Suppressor macrophage treated with lipopolysaccharide for 4 hours (primary cell): ENCODE measurements at places on chromosomes 5 and 9.

GRCh38 chr5:68287976-68288706, 72.6 kb downstream of the PIK3R1 start:
- peak; percentile 45 for DNase-seq

DNA sequence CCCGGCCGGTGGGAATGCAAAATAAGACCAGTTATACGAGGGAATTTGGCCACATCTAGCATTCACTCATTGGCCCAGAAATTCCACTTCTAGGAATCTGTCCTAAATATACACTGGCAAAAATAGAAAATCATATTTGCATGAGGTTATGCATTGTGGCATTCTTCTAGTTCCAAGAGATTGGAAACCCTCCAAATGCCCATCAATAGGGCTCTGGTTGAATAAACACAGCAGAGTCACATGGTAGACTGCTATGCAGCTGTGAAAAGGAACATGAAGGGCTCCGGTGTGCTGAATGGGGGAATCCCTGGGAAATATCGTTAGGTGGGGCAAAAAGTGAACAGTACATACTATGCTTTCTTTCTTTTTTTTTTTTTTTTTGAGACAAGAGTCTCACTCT, 36.8 kb downstream of the PTGES start:
- DNase-seq: no peak

DNA sequence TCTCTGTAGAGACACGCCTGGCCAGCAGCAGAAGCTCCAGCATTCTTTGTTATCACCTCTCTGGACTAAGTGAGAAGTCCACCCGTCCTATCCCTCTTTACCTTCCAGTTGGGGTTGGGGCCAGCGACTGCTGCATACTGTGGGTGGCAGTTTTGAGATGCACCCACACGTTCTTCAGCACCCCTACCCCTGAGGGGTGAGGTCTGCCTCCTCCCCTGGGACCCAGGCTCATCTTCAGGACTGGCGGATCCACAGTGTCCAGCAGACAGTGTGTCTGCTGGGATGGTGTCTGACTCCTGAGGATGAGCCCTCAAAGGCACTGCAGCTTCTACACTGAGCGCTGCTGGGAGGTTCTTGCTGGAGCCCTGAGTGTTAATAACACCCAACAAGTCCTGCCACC, 78.8 kb downstream of the GADD45G start:
- no peak for DNase-seq

DNA sequence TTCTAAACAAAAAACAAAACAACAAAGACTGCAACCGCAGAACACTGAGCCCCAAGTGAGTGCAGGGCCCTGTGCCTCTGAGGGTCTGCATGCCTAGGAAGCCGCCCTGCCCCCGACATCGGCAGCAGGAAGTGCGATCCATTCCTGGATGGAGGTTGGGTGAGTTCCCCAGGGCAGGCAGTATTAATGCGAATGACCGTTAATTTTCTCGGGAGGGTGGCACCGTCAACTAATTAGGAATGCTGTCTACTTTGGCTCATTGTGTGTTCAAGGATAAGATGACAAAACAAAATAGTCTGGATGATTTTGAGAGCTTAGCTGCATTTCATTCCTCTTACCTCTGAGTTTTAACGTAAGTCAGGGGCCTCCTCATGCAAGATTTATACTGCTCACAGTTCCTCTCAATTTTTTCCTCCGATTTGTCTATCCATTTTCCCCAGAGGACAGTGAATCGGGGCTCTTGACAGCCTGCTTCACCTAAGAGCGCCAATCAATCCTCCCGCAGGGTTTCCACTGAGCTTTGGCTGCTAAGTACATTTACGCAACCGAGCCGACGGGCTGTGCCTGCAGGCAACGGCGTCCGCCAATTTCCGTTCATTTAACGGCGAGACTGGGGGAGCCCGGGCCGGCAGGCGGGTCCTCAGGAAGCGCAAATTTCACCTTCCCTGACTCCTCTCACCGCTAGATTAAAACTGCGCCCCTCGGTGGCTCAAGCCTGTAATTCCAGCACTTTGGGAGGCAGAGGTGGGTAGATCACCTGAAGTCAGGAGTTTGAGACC, 2.9 kb upstream of the NXNL2 start:
- no peak for DNase-seq

DNA sequence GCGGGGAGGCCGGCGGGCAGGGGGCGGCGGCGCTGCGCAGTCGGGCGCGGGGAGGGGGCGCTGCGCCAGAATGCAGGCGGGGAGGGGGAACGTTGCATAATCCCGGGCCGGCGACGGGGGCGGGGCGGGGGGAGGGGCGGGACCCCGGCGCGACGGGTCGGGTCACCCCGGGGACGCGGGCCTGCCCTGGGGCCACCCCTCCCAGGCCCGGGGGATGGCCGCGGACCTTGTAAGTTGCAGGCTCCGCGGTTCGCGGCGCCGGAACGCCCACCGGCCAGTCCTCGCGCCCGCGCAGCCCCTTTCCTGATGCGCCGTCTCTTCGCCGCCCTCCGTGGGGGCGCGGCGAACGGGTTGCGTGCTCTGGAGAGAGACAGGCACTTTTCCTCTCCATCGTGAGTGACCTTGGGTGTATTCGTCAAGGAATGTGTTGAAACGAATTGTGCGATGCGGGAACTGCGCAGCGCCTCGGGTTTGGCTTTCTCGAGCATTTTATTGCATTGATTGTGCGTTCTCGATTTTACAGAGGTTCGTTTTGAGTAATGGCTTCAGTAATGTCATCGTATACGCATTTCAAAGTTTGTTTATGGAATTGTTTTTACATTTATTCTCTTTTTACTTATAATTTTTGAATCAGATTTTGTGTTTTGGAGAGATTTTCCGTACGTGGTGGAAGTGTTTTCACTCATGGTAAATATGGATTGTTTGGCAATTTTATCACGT, 802 bp downstream of the SPIN1 start:
- peak; percentile 75 for DNase-seq

DNA sequence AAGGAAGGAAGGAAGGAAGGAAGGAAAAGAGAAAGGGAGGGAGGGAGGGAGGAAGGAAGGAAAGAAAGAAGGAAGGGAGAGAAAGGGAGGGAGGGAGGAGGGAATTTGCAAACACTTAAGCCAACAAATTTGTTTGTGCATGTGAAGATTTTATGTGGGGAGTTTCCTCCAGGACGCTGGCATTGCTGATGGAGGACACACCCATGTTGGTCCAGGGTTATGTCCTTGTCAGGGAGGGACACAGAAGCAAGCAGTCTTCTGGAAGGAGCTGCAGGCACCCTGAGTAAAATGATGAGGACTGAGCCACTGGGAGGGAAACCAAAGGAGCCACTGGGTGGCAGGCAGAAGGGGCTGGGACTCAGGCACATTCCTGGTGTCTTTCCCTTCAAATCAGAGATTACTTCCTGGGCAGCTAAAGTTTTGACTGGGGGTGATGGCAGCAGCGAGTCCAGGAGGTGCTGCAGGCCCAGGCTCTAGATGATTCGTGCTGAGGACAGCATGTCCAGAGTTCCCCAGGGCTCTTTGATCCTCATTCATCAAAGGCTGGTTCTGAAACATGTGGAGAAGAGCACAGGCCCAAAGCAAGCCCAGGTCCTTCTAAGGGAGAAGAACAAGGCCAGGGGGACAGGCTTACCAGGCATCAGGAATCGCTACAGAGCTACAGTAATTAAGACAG, 109.2 kb downstream of the PAX5 start:
- no peak for DNase-seq

GRCh38 chr9:93808115-93809029, 146.8 kb downstream of the BARX1 start:
- DNase-seq: no peak

GRCh38 chr5:127744241-127744640, 41.0 kb downstream of the CCDC192 start:
- no peak for DNase-seq

DNA sequence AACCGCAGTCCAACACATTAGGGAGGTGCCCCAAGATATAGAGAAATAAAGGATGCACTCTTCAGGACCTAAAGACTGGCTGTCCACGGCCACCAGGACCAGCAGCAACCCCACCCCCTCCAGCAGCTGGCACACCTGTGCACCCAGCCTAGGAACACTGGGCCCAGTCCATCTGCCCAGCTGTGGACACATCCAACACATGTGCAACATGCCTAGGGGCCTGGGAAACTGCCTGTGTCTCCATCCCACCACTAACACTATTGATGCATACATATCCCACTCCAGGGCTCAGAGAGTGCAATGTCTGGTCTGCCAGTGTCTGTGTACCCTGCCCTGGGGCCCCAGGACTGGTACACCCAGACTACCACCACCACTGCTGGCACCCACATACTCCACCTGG, 1781.3 kb downstream of the MAT2B start:
- DNase-seq: no peak

GRCh38 chr5:138336952-138337684, 948 bp upstream of the FAM53C start:
- DNase-seq: peak; percentile 92

- DNase-seq: no peak
Observed at GRCh38 chr9:135813671-135814290, 93.6 kb downstream of the CAMSAP1 start.

- DNase-seq: no peak
Observed at GRCh38 chr9:84772511-84772910, 103.0 kb downstream of the NTRK2 start.

DNA sequence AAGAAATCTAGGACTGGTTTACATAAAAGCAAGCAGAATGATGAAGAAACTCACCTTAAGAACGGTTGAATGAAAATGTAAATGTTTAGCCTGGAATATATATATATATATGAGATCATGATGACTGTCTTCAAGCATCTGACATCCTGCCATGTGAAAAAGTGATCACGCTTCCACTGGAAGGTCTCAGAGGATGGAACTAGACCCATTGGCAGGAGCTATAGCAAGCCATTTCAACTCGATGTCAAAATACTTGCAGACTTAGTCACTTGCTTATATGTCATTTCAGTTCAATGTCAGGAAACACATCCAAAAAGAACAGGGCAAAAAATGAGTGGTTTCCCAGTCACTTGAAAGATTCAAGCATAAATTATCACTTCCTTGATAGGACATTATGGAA, 22.2 kb upstream of the TMEM161B start:
- DNase-seq: no peak

- no peak for DNase-seq
Observed at GRCh38 chr5:33650911-33651310, 210.1 kb downstream of the TARS1 start.

DNA sequence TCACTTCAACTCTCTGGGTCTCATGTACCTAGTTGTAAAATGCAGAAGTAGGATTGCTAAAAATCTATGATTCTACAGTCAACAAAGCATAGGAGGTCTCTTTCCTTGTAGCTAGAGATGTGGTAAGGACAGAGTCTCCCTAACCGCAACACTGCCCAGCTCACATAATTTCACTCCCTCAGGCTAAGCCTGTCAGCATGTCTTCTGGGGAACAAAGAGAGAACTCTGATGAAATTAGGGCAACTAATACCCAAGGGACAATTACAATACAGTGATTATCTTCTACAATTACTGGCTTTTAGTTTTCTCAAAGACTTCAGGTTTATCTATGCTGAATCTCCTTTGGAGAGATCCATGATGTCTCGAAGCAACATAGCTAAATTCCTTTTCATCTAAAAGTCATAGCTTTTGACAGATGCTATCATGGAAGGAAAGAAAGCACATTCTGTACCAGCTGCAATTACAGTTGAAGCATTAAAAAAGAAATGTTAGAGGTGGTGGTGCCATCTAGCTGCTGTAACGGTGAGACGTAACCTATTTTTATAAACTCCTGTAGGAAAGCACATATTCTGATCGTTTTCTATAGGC, 141.1 kb upstream of the TARS1 start:
- DNase-seq: peak; percentile 76

DNA sequence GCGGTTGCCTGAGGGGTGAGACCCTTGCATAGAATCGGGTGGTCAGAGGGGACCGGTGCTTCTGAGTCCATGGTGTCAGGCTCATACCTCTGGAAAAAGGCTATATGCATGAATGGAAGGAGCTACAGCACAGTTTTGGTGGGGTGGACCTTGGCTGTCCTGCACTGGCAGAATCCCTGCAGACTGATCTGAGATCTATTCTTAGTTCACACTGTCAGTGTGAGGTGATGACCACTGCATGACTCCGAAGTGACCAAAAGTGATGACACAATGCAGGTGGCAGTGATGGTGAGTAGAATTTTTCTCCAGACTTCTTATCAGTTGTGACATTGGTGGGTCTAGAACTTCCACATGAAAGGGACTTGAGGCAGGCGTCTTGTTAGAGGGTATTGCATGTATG, 105.2 kb upstream of the SLC28A3 start:
- DNase-seq: no peak

DNA sequence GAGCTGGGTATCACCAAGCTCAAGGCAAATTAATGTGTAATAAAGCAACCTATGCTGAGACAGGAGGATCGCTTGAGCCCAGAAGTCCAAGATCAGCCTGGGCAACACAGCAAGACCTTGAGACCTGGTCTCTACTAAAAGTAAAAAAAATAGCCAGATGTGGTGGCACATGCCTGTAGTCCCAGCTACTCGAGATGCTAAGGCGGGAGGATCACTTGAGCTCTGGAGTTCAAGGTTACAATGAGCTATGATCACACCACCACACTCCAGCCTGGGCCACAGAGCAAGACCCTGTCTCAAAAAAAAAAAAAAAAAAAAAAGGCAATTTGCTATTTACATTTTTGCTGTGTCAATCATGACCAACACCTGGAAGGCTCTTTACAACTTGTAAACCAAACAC, 5.2 kb downstream of the STRBP start:
- no peak for DNase-seq

- peak; percentile 80 for DNase-seq
Observed at GRCh38 chr5:163504079-163504931, 1.1 kb upstream of the MAT2B start.

DNA sequence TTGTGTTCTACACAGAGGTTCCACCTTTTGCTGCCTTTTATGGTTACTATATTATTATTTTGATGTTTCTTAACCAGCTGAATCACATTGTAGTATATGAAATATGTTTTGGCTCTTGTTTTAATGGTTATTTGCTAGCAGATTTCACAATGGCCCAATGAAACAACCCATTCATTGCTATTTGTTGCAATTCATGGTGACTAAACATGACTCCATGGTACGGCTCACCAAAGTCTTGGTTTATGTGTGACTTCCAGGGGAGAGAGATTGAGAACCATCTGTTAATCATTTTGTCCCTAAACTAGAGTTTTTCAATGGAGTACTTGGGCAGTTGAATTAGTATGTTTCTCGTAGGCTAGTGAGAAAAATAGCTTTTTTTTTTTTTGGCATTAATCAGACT, 108.4 kb downstream of the GHR start:
- DNase-seq: no peak

GRCh38 chr9:69748304-69748703, 11.5 kb downstream of the PTAR1 start:
- no peak for DNase-seq

GRCh38 chr9:20649381-20649780, 27.1 kb upstream of the MLLT3 start:
- DNase-seq: no peak
